ENCODE measurements at places on chromosomes 7 and 10.
A peak's percentile ranks its signal among the peaks of the same experiment; 100 is the strongest.

DNA sequence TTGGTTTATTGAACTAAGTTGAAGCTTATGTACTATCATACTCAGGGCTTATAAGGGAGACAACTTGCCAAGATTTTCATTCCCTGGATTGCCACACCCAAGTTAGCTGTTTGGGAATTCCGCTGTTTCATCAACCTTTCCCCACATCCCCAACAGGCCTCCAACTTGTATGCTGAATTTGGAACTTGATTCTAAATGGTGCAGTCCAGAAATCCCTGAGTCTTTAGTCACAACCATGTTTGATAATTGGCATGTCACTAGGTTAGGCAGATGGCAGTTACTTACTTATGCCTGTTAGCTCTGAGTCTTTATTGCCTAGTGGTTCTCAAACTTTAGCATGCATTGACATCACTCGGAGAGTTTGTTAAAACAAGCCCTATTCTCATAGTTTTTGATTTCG, 135.4 kb upstream of the PRPS1L1 start:
- DNase-seq = no peak

DNA sequence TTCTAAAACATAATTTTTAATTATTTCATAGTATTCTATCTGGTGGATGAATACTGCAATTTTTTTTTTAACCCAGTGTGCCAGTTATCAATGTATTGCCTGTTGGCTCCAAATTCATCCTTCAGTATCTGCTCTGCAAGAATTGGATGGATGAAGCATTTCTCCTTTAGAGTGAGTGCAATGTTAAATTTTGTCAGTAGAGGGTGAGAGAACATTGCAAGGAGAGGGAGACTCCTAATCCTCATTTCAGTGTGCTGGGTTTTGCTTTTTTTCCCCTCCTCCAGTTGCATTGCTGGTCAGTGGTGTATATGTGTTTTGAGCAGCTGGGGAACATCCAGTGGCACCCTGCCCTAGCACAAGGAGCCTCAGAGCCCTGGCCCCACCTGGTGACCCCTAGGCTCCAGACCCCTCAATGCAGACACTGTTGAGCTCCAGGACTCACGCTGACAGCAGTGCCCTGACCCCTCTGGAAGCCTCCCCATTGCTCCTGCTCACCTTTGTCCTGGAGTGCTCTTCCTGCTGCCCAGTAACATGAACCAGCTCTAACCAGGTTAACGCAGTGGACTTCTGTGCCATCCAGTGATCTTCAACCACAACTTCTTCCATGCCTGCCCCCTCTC, 199.4 kb downstream of the USP6NL start:
- no peak for DNase-seq

DNA sequence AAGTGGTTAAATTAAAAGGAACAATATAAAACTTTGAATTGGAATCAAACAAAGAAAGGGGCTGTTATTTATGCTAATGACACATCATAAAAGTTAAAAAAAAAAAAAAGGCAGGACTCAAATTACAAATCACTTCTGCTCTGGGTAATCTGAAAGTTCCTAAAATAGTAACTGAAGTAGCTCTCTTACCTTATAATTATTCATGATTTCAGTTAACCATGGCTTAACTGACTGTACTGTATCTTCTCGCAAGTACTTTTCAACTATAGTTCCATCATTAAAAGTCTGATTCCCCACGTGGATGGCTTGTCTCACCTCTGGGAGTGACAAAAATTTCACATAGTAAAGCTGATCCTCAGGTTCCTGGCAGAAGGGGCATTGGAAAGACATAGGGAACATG, 82.5 kb downstream of the CPVL start:
- DNase-seq = no peak

DNA sequence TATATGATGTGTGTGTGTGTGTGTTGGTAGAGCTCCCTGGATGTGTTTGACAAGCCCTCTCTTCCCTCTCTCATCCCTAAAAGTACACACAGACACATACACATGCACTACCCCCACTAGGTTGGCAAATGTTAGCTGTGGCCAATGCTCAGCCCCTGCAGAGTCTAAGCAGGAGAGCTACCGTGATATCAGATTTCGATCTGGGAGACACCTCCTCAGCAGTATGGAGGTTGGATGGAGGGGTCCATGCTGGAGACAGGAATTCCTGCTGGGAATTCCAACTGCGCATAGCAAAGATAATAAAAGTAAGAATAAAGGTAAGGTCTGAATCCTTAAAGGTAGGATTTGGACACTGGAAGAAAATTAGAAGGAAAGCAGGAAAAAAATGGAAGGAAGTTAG, 85.7 kb downstream of the C10orf90 start:
- no peak for DNase-seq

DNA sequence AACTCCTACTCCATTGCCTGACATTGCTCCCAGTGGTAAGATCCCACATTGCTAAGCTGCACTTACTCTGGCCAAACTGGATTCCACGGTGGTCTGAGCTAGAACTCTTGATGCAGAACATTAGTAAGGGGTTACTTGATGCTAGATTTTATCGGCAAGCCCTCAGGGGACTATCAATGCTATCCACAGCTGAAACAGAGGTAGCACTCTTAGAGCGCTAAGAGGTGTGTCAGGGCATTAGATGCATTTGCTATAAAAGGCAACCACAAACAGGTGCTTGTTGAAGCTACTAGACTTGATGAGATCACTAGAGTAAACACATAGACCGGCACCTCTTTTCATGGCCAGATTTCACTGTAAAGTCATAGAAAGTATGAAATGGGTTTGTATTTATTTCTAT, 116.3 kb downstream of the MDFIC start:
- DNase-seq = no peak

- no peak for DNase-seq
These were observed 139.9 kb upstream of the ZNF438 start for GRCh38 chr10:31171402-31172083.

- no peak for DNase-seq
These were observed 36.6 kb upstream of the LEP start for GRCh38 chr7:128204455-128204854.

DNA sequence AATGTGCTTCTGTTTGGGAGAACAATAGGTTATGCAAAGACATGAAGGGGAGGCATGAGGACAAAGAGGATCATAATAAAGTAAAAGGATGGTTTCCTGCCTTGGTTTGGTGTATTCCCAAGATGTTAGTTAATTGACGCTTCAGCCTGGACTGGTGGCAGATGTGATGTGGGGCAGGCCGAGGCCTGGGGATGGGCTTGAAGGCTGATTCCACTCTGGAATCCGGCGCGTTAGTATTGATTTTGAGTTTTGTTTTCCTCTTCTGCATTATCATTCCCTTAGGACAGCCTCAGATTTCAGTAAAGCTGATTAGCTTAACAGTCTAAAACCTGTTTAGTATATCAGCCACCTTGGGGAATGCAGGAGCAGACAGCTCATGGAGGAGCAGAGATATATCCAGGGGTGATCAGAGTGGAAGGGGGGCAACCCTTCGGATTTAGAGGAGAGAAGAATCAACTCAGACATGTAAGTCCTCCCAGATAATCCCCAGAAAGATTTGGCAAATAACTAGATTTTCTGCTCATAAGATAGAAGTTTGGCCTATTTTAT, 159.8 kb upstream of the MTPN start:
- no peak for DNase-seq

- DNase-seq = no peak
These were observed 229.3 kb downstream of the AUTS2 start for GRCh38 chr7:69827558-69827957.

DNA sequence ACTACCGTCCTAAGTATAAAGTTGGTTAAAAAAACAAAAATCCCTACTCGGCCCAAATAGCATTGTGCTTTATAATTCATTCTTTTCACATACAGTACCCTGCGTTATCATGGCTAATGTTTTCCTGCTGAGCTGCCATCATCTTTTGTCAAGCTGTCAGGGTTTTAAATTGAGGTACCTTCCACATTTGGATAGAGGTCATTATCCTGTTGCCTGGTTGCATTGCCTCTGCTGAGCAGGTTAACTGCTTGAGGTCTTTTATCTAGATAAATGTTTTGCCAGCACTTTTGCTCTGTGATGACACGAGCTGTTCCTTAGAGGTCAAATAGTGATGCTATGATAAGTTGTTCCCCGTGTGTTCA, 94.4 kb upstream of the FZD1 start:
- no peak for DNase-seq

DNA sequence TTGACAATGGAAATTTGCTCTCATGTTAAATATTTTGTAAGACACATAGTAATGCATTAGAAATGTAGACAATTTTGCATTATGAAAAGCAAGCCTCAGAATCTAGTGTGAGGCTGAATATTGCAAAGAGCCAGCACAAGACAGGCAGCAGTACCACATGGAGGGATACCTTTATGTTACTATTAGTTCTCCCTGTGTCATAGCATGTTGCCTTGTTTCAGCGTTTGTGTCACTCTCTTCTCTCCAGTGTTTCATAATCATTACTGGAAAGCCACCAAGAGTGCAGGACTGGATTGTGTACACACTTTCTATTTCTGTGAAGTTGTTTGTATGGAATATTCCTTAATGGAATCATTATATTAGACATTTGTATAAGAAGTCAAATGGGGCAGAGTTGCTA, 8.5 kb downstream of the AHR start:
- DNase-seq = peak; percentile 41

GRCh38 chr7:47794016-47794415, 154.2 kb downstream of the PKD1L1 start:
- DNase-seq = no peak

GRCh38 chr7:141715794-141716689, 7.9 kb downstream of the WEE2 start:
- no peak for DNase-seq

- DNase-seq = no peak
These were observed 2.1 kb upstream of the PALD1 start for GRCh38 chr10:70476249-70477035.

GRCh38 chr7:151453326-151453791, 13.4 kb upstream of the CRYGN start:
- no peak for DNase-seq

- DNase-seq = no peak
These were observed 127.9 kb upstream of the NRBF2 start for GRCh38 chr10:63005246-63005645.

DNA sequence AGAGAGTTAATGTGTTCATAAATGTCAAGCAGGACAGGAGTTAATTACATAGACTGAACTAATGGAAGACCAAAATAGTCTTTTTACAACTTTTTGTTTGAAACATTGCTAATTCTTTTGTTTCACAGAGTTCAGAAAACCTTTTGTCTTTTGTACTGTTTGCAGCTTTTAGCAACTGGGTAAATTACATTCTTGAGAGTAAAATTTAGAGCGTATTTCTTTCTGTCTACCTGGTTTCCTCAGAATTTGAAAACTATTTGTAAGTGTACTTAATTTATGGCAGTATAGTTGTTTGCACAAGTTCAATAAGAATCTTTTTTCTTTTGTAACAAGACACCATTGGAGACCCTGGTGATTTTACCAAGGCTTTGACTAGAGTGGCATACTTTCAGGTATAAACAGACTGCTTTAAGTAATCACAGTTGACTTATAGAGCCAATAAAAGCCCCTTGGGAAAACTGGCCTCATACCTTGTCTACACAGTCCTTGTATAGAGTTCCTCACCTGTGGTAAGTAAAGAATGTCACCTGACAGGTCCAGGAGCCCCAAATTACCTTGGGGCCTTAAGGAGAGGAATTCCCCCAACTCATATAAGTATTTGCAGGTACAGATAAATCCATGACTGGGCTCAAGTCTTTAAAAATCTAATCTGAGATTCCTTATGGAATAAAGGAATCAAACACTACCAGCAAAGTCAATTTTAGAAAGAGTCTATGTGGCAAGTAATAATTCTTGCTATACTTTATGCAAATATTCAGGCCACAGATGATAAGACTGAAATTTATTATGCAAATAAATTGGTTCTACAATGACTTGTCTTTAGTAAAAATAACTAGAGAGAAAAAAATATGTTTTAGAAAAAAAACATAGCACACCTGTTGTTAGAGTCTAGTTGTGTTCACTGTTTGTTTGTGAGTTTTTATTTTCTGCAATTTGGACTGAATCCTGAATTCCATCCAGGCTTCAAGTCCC, 23.6 kb upstream of the CREB3L2 start:
- no peak for DNase-seq

GRCh38 chr10:19164461-19164860, 115.9 kb downstream of the MALRD1 start:
- no peak for DNase-seq

DNA sequence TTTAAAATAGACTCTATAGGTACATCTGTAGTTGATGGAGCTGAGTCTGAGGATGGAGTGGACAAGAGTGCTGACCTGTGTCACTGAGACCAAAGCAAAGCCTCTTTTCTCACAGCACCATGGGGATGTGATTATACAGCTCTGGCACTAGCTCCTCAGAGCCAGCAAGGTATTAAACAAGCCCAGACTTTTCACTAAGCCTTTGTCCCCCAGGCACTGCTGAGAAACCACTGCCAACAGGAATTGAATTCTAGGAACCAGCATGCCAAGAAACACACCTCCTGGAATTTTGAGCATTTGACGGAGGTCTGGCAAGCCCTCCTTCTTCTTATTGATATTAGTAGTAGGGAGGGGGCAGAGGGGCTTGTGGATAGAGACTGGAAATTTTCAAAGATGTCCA, 147.0 kb downstream of the C1GALT1 start:
- no peak for DNase-seq

DNA sequence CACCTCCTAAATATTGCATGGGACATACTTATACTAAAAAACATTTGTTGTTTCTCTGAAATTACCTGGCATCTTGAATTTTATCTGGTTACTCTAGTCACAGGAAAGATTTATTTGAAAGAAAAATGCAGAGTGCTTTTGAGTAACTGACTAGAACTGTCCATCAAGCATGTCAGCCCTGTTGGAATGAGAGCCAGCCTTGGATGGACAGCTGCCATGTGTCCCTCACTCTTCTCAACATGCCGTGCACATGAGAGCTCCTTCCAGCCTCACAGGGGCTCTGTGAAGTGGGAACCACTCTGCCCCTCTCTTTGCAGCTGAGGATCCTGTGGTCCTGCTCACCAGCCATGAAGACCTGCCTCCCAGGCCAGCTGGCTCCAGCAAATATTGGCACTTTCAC, 118.3 kb upstream of the SHH start:
- DNase-seq = no peak

GRCh38 chr10:42960991-42961795, 115.7 kb upstream of the RET start:
- DNase-seq = no peak

GRCh38 chr10:29329420-29329819, 40.5 kb downstream of the LYZL1 start:
- no peak for DNase-seq

GRCh38 chr7:73832806-73833205, 2.0 kb downstream of the CLDN4 start:
- DNase-seq = no peak
